ENCODE measurements at places on chromosomes 3 and 15.

GRCh38 chr3:14093831-14094230 is 30.8 kb downstream of the CHCHD4 start:
- no peak for DNase-seq

- no peak for DNase-seq
Measured at GRCh38 chr3:81989758-81990157, 228.3 kb upstream of the GBE1 start.

DNA sequence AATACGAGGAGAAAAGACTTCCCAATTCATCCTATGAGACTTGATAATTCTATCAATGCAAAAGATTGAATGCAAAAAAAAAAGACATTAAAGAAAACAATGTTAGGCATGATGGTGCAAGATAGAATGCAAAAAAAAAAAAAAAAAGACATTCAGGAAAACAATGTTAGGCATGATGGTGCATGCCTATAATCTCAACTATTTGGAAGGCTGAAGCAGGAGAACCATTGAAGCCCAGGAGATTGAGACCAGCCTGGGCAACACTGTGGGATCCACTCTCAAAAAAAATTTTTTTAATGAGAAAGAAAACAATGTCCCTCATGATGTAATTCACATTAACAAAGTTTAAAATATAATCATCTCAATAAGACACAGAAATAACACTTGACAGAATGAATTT is 75.9 kb downstream of the MYO9A start:
- DNase-seq = no peak

DNA sequence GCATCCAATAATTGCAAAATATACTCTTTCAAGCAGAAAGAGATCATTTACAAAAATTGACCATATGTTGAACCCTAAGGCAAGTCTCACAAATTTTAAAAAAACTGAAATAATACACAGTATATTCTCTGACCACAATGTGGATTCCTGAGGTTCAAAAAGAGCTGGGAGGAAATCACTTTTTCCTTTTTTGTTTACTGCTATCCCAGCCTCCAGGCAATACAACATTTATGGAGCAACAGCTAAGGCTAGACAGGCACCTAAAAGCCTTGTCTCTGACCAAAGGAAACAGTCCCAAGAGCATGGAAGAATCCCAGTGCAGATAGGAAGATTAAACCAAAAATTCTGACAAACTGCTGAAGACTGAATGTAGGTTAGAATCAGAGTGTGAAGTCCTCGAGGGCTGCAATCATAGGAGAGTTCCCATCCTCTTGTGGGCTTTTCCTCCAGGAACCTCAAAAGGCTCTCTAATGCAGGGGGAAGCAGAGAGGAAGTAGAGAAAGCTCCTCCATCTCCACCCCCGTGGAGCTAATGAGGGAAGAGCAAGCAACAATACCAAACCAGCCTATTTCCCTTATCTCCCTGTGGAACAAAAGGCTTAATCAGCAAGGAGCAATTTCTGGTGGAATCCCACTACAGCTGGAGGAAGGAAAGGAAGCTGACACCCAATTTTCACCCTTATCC is 57.0 kb downstream of the TMCC1 start:
- DNase-seq = no peak

GRCh38 chr3:140180603-140181002 is 245.6 kb downstream of the CLSTN2 start:
- no peak for DNase-seq

GRCh38 chr15:81165535-81165934 is 31.1 kb upstream of the IL16 start:
- DNase-seq = no peak

- DNase-seq = no peak
Measured at GRCh38 chr3:120689395-120689794, 7.4 kb upstream of the HGD start.

- no peak for DNase-seq
Measured at GRCh38 chr15:60782316-60782715, 303.4 kb upstream of the ICE2 start.

GRCh38 chr15:68231102-68231818 is 1.7 kb upstream of the CLN6 start:
- no peak for DNase-seq

DNA sequence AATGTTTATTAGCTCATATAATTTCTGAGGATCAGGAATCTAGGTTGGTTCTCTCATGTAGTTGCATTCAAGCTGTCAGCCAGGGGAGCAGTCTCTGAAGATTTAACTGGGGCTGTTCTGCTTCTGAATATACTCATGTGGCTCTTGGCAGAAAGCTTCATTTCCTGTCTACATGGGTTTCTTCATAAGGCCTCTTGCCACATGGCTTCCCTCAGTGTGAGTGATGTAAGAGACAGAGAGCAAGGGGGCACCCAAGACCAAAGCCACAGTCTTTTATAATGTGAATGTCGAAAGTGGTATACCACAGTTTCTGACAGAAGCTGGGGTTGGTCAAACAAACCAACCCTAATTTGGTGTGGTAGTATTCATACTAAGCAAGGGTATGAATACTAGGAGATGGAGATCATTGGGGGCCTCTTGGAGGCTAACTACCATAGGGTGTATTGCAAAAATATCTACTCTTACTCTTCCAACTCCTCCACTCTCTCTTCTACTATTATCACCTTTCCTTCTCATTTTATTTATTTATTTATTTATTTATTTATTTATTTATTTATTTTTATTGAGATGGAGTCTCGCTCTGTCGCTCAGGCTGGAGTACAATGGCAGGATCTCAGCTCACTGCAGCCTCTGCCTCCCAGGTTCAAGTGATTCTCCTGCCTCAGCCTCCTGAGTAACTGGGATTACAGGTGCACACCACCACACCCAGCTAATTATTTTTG is 123.8 kb downstream of the B3GALNT1 start:
- DNase-seq = peak; percentile 17

GRCh38 chr3:171535799-171536198 is 75.6 kb upstream of the TNIK start:
- no peak for DNase-seq

DNA sequence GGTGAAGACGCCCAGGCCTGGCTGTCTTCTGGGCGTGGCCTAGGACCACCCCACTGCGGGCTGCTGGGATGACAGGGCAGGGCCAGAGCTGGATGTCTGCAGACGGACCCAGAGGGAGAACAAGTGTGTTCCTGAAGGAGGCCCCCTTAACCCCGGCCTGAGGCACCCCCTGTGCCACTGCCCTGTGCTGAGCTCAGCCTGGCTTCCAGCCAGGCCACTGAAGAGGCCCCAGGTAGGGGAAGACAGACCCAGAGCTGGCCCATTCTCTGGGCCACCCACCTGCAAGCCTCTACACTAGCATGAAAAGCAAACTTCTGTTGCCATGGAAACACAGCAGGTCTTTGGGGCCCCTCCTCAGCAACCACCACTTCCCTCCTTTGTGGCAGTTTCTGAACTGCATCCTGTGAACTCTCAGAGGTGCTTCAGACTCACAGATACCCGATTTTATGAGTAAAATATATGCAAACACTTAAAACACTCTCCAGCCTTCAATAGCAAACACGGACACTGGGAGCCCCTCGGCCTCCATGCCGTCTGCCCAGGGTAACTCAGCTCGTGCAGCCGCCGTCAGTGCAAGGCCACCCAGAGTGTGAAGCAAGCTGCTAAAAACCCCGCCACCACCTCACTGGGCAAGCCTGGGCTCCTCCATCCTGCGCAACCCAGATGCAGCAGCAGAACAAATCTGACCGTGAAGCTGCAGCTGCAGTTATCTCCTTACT is 42.5 kb downstream of the CMTM6 start:
- DNase-seq = no peak

DNA sequence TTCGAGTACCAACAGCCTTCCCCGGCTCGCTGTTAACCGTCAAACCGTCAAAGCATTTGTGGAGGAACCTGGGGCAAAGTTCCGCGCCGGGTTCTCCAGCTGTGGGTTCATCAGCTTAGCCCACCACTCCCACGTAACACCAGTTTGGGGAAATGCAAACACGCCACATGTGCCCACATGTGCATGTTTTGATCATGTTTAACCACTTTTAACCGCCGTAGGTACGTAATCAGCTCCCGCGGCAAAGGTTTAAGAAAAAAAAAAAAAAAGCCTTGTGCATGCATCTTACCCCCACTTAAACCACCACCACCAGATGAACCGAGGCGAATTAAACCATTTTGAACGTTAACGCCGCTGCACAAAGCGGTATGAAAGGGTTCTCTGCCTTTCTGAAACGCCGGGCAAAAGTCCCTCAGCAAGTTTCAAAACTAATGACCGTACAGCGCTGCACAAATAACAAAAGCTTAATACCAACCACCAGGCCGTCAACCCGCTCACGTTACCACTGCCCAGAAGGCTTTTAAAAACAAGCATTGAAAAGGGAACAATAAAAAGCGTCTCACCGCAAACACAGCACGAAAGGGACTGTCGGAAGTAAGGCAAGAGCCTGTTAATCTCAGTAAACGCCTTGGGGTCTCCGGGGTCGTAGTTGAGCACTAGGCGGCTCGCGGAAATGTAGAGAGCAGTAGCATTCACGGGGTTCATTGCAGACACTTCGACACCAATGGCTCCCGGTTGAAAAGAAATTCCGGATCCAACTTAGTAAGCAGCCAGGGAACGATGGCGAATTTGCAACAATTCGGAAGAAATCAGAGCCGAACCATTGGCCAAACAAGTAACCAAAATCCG is 1.5 kb downstream of the MSL2 start:
- DNase-seq = no peak

- DNase-seq = no peak
Measured at GRCh38 chr3:144687862-144688261, 716.2 kb downstream of the DIPK2A start.

- no peak for DNase-seq
Measured at GRCh38 chr3:11907667-11908660, 61.3 kb upstream of the TAMM41 start.

DNA sequence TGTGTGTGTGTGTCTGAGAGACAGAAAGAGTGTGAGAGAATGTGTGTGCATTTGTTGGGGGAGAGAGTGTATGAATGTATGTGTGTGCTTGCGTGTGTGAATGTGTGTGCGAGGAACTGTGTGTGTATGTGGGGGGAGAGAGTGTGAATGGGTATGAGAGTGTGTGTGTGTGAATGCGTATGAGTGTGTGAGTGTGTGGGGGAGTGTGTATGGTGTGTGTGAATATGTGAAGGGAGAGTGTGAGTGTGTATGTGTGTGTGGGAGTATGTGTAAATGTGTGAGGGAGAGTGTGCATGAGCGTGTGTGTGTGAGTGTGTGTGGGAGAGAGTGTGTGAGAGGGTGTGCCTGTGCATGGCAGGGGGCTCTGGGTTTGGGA is 79.8 kb upstream of the ABHD17C start:
- DNase-seq = no peak

DNA sequence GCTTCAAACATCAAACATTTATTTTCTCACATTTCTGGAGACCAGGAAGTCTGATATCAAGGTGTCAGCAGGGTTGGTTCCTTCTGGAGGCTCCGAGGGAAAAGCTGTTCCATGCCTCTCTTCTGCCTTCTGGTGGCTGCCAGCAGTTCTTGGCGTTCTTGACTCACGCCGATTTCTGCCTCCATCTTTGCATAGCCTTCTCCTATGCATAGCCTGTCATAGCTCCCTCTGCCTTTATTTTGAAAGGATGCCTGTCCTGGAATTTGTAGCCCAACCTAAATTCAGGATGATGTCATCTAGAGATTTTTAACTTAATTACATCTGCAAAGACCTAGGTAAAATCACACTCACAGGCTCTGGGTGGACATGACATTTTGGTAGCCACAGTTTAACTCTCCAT is 70.4 kb downstream of the RGMA start:
- no peak for DNase-seq

GRCh38 chr3:26381411-26381810 is 241.2 kb upstream of the LRRC3B start:
- DNase-seq = no peak

GRCh38 chr3:8183627-8184026 is 318.0 kb upstream of the LMCD1 start:
- no peak for DNase-seq

GRCh38 chr3:194086388-194087075 is 49.4 kb upstream of the HES1 start:
- DNase-seq = no peak

- no peak for DNase-seq
Measured at GRCh38 chr3:171878461-171879225, 35.5 kb downstream of the TMEM212 start.

- DNase-seq = no peak
Measured at GRCh38 chr3:134874737-134875413, 79.8 kb downstream of the EPHB1 start.

DNA sequence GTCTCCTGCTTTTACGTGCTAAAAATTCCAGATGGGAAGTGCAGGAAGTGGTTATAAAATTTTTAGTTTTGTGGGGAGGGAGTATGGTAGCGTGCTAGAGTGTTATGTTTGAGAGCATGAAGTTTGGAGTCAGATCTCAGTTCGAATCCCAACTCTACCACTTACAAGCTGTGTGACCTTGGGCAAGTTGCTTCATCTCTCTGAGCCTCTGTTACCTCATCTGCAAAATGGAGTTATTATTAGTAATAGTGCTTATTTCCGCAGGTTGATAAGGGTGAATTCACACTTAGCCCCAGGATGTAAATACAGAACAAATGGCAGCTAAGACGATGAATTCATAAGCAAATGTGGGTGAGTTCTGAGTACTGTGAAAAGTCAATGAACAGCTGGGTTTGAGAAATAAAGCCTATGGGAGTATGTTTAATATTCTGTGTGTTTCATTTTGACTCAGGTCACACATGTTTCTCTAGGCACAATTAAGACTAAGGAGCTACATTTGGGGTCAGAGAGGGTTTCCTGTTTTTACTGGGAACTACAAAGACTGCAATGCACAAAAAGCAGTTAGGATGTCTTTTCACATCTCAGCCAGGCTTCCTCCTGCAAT is 73.1 kb upstream of the FEZF2 start:
- no peak for DNase-seq

GRCh38 chr3:18334837-18335601 is 90.1 kb downstream of the SATB1 start:
- DNase-seq = no peak

DNA sequence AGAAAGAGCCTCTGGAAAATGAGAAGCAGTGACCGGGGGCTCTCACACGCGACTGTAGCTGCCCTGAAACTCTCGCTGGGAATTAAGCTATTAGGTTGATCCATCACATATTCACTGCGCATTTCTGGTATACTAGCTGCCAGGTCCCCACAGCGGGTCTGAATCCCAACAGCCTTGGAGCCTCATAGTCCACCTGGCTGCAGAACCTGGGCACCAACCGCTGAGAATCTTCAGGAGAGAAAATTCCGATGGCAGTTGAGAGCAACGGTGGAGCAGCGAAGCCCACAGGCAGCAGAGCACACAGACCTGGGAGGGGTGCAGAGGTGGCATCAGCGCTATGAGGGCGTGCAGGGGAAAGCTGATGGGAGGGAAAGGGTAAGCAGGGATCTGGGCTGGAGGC is 75.1 kb downstream of the FAM174B start:
- no peak for DNase-seq

GRCh38 chr3:15361494-15362214 is 29.3 kb upstream of the SH3BP5 start:
- DNase-seq = no peak

GRCh38 chr3:171748064-171748924 is 62.0 kb downstream of the PLD1 start:
- DNase-seq = no peak

Data from putamen (tissue), 1 donor.